Lower leg skin (tissue), 4 donors: ENCODE measurements at places on chromosomes 6 and 20. TPM values are rescaled to one million over a fixed set of nuclear protein-coding genes. Genes with fewer than 3 reads are reported as not detected.

Gene TINAG
- not detected for total RNA-seq

Gene GTF2H4
- total RNA-seq: 11.2 TPM

Gene CCDC170
- 1.1 TPM for total RNA-seq

Gene C6orf52
- total RNA-seq: not detected

Gene CGA
- 1.4 TPM for total RNA-seq

Gene SYTL3
- 1.8 TPM for total RNA-seq

Gene SLC17A2
- not detected for total RNA-seq

Gene FAM83B
- total RNA-seq: 130 TPM

Gene GGTLC1
- not detected for total RNA-seq

Gene NQO2
- 24.4 TPM for total RNA-seq

Gene FGD2
- total RNA-seq: 2.7 TPM

Gene LTA
- not detected for total RNA-seq

Gene GRIK2
- 0.04 TPM for total RNA-seq

Gene CST1
- not detected for total RNA-seq

Gene ZNFX1
- 31.4 TPM for total RNA-seq

Gene LY6G6D
- total RNA-seq: 9.5 TPM

Gene CDYL
- 32.1 TPM for total RNA-seq

Gene RAD21L1
- not detected for total RNA-seq

Gene VSX1
- not detected for total RNA-seq

Gene CNPY3
- total RNA-seq: 15.6 TPM

Gene TBX18
- 8.6 TPM for total RNA-seq

Gene EDN1
- total RNA-seq: 13.9 TPM

Gene XKR7
- total RNA-seq: not detected

Gene CST5
- not detected for total RNA-seq

Gene HFE
- 6.8 TPM for total RNA-seq

Gene SEMG1
- 0.34 TPM for total RNA-seq

Gene ARFGEF3
- 2.8 TPM for total RNA-seq

Gene PCSK2
- total RNA-seq: 5.3 TPM

Gene FHL5
- total RNA-seq: 4.6 TPM

Gene RAET1L
- total RNA-seq: 1.2 TPM
